ENCODE measurements at places on chromosomes 12 and 14. TPM values are rescaled to one million over a fixed set of nuclear protein-coding genes. Genes with fewer than 3 reads are reported as not detected.

Gene VDR
- 3.8 TPM for total RNA-seq

Gene VPS37B
- 15.7 TPM for total RNA-seq

Gene SERPINA5
- total RNA-seq = under 0.01 TPM

Gene PTGDR
- 0.58 TPM for total RNA-seq

Gene DAO
- total RNA-seq = not detected

Gene APOF
- total RNA-seq = not detected

Gene CEP170B
- total RNA-seq = 14.4 TPM

Gene CLBA1
- total RNA-seq = 4.6 TPM

All from regular cardiac myocyte (primary cell).